ENCODE measurements at places on chromosomes 1 and 21.

- DNase-seq: no peak
Measured at GRCh38 chr21:29829564-29830275, 110.1 kb downstream of the GRIK1 start.

GRCh38 chr1:214823311-214824117 lies 220.5 kb downstream of the CENPF start:
- no peak for DNase-seq

DNA sequence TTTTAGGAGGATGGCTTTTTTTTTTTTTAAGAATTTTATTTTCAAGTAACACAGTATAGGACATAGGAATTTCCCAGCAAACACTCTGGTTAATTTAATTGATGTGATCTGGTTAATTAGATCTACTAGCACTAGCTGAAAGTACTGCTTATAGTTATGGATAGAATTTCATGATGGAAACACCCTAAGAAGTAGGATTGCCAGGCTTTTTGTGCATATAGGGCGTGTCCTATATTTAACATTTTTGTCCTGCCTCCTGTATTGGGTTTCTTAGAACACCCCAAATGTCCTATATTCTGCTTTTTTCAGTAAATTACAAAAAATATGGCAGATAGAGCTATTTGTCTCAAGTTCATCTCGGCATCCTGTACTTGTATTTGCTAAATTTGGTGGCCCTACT lies 13.5 kb upstream of the AXDND1 start:
- DNase-seq: no peak

- DNase-seq: peak; percentile 29
Measured at GRCh38 chr1:35708441-35708921, 10.2 kb downstream of the C1orf216 start.

- DNase-seq: no peak
Measured at GRCh38 chr1:113701429-113701828, 57.9 kb downstream of the PHTF1 start.
